ENCODE measurements at places on chromosomes 12 and 14.

DNA sequence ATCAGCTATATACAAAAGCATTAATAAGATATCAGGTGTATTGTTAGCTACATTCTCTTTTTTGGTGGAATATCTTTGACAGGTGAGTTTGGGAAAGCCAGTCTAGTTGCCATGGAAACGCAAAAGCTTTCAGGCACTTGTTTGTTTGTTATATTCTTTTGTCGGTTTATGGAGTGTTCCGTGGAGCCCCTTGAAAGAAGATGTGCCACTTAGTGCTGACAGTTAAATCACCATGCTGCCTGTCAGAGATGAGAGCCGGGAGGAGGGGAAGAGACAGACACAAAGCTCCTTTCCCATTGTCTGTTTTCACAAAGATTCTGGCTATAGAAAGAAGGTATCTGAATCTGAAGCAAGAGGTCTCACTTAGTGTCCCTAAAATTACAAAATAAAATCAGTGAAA lies 170.8 kb downstream of the SNAPC1 start:
- no peak for DNase-seq

DNA sequence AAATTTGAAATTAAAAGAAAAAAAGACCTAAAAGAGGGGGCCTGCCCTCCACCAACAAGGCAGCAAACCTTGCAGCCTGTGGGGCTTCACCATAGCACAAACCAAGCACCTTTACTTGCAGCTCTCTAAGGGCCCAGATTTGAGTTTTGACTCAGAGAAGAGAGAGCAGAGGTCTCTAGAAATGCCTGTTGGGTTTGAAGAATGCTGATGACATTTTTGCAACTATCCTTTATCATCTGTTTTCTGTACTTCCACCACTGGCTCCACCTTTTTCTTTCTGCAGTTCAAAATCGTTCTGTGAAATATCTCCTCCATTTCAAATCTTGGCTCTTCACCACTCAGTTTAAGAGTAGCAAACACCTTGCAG lies 83.8 kb upstream of the HMGA2 start:
- DNase-seq = no peak

DNA sequence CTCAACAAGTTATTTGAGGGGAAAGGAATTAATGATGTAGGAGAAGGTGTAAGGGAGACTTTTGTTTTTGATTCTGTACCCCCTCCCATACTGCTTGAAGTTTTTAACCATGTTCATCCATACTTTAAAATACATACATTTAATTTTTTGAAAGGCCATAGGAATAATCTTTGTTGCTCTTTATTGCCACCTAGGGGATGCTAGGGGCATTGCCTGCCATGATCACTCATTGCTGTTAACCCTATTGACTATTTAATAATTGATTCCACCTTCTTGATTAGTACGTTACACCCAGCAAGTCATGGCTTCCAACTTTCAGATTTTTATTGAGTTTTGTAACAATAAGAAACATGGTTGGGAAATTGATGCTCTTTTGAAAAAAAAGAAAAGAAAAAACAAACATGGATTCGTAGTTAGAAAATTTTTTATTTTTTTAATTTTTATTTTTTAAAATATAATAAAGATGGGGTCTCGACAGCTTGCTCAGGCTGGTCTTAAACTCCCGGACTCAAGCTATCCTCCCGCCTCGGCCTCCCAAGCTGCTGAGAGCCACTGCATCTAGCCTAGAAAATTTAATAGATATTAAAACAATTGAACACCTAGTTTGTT lies 8.5 kb upstream of the PRKAB1 start:
- peak; percentile 47 for DNase-seq

GRCh38 chr12:99284161-99284560 lies 363.4 kb upstream of the GARIN6 start:
- no peak for DNase-seq

GRCh38 chr14:81172881-81173280 lies 47.9 kb downstream of the GTF2A1 start:
- DNase-seq = no peak

- DNase-seq = peak; percentile 23
Measured at GRCh38 chr12:14396071-14396470, 30.6 kb downstream of the ATF7IP start.

GRCh38 chr12:116370886-116371580 lies 93.5 kb upstream of the MED13L start:
- no peak for DNase-seq

DNA sequence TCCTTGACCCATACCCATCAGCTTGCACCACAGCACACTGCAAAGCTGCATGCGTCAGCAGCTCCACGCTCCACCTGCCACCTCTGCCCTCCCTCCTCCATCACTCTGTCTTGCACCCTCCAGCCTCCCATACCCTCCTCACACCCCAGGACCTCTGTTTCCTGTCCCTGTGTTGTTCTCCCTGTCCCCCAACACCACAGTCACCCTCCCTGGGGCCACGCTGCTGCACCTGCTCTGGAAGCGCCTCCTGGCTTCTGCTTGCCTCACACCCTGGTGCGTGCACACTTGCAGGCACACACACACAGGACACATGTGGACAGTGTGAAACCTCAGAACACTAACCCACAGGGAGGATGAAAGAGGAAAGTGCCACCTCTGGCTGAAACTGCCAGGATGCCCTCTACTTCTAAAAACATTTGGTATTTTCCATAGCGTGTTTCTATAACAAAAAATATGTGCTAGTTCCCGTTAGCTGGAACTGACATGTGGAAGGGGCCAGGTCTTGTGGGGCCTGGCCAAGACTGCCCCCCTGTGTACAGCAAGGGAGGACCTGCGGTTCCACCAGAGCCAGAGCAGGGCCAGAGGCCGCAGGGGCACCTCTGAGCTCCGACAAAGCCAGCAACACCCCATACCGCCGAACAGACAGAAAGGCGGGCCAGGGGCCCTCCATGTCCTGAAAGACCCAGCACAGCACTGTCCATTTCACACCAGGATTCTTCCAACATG lies 10.0 kb downstream of the BRF1 start:
- no peak for DNase-seq

- DNase-seq = peak; percentile 3
Measured at GRCh38 chr14:22231018-22231417, 358.0 kb downstream of the DAD1 start.

DNA sequence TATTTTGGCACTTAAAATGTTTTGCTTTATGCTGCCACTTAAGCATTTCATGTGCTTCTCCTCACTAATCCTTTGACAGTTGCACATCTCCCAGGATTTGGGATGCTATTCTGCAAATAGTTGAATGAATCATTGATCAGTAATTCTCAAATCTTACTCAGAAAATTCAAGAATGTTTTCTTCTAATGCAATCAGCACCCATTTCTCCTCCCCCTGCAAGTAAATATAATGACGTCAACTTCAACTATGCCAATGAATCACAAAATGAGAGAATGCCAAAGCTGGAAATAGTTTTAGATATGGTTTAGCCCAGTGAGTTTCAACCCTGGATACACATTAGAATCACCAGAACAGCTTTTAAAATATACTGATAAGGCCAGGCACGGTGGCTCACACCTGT lies 2.1 kb upstream of the BLOC1S1 start:
- no peak for DNase-seq

- DNase-seq = no peak
Measured at GRCh38 chr14:101814934-101815333, 53.4 kb downstream of the PPP2R5C start.

DNA sequence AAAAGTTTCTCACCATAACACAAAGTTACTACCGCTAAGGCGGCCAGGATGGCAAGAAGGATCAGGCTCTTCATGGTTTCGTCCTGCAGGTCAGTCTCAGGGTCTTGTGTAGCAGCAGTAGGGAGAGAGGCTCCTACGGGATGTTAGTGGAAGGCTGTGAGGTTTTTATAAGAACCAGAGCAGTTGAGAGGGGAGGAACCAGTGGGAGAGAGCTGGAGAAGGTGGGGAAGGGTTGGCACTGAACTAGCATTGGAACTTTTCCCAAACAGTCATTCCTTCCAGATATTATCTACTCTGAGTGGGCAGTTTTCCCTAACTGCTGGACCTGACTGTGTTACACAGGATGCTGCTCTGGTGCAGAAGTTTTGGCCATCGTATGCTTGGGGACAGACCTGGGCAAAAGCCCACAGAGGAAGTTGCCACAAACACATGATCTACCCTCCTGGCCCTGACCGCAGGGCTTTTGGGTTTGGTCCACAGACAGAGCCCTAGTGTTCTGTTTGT lies at the start of gene MGP:
Gene MGP, minus strand, starts transcription at position 137 of the 504 bp plus-strand sequence. Its CDS starts 63 bp downstream, at position 74.
- no peak for DNase-seq

DNA sequence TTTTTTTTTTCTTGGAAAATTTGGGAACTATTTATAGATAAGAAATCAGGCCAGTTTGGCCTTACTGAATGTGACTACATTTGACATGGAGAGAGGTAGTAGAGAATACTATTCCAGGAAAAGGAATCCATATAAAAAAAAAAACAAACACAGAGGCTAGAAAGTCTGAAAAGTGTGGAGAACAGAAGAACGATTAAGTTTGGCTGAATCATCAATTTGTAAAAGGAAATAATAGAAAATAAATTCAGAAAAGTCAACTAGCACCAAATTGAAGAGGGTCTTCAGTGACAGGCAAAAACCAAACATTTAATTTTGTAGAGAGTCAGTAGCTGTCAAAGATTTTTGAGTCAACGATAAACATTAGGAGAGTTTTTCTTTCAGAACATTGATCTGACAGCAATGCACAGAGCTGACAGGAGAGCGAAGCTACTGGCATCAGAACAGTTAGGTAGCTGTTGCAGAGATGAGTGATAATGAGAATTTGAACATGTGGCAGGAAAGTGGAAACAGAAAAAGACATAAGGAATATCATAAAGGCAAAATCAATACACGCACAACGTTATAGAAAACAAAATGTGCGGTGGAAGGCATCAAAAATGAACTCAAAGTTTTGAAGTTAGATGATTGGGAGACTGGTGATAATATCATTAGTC lies 241.2 kb downstream of the SOX5 start:
- DNase-seq = no peak

DNA sequence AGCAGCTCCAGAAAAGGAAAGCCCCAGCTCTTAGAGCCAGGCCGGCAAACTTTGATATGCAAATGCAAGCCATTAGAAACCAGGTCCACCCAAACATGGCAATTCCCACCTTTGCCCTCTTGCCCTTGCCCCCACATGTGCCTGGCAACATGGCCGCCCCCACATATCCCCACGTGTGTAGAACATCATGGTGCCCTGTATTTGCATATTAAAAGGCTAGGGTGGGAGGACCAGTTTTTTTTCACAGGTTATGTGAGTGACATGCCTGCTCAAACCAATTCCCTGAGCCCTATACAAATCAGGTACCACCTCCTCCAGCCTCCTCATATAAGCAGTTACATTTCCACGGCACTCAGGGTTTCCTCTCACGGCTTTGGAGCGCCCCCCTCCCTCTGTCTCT lies 6.1 kb upstream of the ALDH1L2 start:
- DNase-seq = no peak

DNA sequence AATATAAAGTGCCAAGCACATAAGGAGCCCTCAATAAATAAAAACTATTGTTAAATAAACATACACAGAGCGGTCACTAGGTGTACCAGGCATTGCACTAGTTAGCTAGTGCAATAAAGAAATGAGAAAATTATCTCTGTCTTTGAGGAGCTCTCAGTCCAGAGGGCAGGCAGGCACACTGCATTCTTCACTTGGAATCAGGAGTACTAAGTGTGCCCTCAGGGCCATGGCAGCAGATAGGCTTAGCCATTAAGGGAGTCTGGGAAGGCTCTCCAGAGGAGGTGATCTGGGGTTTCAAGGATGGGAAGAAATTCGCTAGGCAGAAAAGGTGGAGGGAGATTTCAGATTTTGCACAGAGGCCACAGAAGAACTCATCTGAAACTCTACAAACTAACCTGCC lies 9.1 kb downstream of the ABCD4 start:
- DNase-seq = no peak

GRCh38 chr12:56164345-56164729 lies 6.2 kb downstream of the MYL6 start:
- no peak for DNase-seq

GRCh38 chr14:24964591-24964990 lies 85.4 kb downstream of the STXBP6 start:
- no peak for DNase-seq

GRCh38 chr12:104183443-104183842 lies 32.1 kb upstream of the TXNRD1 start:
- no peak for DNase-seq

DNA sequence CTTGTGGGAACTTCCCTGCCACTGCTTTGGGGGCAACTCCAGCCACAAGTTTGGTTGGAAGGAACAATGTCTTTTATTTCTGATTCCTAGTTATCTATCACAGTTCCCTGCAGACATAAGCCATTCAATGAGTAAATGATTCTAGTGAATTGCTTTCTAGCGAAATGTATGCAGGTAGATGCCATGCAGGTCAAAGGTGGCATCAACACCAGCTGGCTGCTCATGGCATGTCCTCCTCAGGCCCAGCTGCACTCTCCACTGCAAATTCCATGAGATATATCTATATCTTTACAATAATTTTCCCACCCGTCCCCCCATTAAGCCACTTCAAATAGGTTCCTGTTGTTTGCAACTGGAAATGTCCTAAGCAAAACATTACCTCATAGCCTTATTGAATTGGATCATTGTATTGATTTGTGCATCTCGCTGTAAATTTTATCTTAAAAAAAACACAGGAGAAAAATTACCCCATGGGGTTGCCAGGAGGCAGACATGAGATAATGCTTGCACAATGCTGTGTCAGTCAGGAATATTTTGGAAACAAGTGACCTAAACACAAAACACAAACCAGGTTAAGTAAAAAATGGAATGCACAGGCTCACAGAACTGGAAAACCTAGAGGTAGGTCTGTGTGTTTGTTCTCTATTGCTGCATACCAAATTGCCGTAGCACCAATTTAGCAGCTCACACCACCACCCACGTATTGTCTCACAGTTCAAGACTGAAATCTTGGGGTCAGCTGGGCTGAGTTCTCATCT lies 32.8 kb upstream of the TXNRD1 start:
- no peak for DNase-seq

DNA sequence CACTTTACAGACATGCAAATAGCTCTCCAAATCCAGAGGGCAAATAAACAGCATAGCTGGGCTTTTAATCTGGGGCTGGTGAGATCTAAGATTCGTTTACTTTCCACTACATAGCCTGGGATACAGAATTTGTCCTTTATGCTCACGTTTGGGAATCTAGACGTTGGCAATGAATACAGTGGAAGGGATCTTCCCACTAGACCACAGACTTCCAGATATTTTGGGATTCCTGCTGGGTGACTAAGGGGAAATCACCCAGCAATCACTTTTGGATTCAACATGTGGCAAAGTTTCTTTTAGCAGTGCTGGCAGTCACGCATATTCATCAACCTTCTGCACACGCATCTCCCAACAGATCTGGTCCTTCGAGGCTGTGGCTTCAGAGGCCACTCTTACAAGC lies 23.5 kb downstream of the APPL2 start:
- DNase-seq = no peak

- no peak for DNase-seq
Measured at GRCh38 chr12:3311027-3311402, 180.0 kb upstream of the PRMT8 start.

GRCh38 chr14:71408362-71409030 lies 501.2 kb downstream of the PCNX1 start:
- no peak for DNase-seq

DNA sequence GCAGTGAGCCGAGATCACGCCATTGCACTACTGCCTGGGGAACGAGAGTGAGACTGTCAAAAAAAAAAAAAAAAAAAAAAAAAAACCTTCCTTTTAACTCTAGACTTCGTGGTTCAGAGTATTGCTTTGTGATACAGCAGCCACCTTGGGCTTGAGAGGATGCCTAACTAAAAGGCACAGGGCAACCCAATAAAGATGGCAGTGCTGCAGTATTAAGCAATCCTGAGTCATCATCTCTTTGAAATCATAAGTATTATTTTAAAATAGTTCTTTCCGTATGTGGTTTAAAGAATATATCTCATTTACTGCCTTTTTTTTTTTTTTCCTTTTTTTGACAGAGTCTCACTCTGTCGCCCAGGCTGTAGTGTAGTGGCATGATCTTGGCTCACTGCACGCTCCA lies 116.1 kb downstream of the PLEKHA5 start:
- DNase-seq = no peak
